ENCODE measurements at places on chromosomes 5 and 9.

GRCh38 chr5:59152701-59153245, 569.9 kb downstream of the RAB3C start:
- no peak for DNase-seq

- DNase-seq = no peak
Observed at GRCh38 chr9:72945391-72945790, 7.5 kb downstream of the ALDH1A1 start.

- DNase-seq = no peak
Observed at GRCh38 chr5:14417792-14418765, 163.5 kb upstream of the OTULINL start.

GRCh38 chr5:33563530-33563929, 122.8 kb downstream of the TARS1 start:
- no peak for DNase-seq

All from stimulated activated CD8-positive, alpha-beta memory T cell treated with anti-CD3 and anti-CD28 coated beads, Interleukin-7, amount 100 ng/mL, for 1 hour (primary cell).